Amniotic stem cell (primary cell): ENCODE measurements at places on chromosomes 3 and 15.
A peak's percentile ranks its signal among the peaks of the same experiment; 100 is the strongest.

DNA sequence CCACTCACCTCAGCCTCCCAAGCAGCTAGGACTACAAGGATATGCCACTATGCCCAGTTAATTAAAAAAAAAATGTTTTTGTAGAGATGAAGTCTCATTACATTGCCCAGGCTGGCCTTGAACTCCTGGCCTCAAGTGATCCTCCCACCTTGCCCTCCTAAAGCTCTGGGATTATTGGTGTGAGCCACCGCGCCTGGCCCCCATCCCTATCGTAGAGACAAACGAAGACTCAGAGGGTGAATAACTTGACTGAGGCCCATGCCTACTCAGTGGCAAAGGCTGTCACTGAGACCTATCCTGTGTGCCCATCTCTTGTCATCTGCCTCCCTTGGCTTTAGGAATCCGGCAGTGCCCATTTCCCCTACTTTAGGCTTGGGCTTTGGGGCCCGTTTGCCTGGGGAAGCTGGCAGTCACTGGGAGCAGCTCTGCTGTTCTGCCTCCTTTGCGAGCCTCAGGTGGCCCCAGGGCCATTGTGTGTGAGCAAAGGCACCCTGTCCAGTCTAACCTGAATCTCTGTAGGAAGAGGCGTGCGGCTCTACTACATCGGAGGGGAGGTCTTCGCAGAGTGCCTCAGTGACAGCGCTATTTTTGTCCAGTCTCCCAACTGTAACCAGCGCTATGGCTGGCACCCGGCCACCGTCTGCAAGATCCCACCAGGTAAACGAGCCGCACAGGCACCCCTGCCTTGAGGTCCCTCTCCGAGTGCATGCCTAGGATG lies 70.1 kb downstream of the AAGAB start:
- no peak for DNase-seq

- no peak for DNase-seq
Observed at GRCh38 chr3:38059591-38059990, 20.6 kb downstream of the DLEC1 start.

DNA sequence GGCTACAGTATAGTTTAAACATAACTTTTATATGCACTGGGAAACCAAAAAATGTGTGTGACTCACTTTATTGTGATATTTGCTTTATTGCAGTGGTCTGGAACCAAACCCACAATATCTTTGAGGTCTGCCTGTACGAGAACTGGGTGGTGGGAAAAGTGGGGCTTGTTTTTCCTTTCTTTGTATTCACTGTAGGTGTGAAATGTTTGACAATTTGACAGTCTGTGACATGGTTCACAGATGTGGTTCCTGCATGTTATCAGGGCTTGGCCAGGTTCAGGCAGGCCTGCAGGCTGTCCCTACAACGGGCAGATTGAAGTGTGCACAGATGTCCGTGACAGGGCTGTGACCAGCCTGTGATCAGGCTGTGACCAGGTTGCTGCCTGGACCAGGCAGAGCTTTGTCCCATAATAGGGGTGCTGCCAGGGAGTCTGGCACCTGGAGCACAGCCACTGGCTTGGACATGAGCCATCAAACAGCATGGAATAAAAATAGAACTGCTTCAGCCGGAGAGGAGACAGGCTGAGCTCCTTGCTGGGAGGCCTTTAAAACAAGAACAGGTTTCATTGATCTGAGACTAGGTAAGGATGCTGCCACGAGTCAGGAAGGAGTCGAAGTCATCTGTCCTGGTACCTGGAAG lies 61.0 kb downstream of the KLF13 start:
- no peak for DNase-seq

DNA sequence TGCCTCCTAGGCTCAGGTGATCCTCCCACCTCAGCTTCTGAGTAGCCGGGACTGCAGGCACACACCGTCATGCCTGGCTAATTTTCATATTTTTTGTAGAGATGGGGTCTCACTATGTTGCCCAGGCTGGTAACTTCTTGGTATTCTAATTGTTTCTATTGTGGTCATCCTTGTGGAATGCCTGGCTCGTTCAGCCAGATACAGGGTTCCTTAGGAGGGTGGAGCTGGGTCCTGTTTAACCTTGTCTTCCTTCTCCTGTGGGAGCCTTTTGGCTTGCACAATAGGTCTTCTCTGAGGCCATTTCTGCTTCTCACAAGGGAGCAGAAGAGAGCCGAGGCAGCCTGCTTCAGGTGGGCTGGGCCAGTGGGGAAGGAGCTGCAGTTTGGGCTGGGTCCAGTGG lies 15.7 kb downstream of the PLEKHO2 start:
- no peak for DNase-seq

DNA sequence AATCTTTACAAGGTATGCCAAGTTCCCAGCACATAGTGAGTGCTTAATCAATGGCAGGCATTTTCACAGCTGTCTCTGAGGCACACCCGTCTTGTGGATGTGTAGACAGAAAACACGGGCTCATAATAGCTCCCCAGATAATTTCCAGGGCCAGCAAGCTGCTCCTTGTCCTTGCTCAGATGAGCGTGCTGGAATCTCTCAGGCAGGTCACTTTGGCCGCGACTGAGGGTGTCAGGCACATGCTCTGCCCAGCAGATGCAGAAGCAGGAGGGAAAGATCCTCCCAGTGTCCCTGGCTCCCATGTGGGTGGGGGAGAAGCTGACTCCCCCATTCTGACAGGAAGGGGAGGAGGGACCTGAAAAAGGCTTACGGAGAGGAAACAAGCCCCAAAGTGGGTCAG lies 35.6 kb upstream of the SLC6A1 start:
- DNase-seq = no peak

- DNase-seq = no peak
Observed at GRCh38 chr3:7789324-7789723, 712.3 kb upstream of the LMCD1 start.

DNA sequence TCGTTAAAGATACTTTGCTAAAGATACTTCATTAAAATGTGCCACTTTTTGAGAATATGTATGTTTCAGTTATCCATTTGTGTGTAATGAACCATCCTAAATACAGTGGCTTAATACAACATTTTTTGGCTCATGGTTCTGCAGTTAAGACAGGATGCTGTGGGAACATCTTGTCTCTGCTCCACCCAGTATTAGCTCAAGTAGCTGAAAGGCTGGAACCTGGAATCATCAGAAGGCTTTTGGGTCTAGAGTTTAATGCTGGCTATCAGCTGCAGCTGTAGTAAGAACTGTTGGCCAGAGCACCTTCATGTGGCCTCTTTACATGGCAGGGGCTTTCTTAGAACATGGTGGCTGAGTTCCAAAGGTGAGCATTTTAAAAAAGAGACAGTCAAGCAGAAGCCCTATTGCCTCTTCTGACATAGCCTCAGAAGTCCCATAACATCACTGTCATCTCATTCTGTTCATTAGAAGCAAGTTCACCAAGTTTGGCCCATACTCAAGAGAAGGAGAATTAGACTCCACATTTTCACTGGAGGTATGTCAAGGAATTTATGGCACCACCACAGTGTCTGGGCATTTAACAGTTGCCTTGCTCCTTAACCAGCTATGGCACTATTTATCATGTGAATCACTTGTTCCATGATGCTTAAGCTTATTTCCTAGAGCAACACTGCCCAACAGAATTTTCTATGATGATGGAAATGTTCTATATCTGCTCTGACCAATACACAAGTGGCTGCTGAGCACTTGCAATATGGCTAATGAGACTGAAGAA lies 70.4 kb upstream of the PDZRN3 start:
- no peak for DNase-seq

DNA sequence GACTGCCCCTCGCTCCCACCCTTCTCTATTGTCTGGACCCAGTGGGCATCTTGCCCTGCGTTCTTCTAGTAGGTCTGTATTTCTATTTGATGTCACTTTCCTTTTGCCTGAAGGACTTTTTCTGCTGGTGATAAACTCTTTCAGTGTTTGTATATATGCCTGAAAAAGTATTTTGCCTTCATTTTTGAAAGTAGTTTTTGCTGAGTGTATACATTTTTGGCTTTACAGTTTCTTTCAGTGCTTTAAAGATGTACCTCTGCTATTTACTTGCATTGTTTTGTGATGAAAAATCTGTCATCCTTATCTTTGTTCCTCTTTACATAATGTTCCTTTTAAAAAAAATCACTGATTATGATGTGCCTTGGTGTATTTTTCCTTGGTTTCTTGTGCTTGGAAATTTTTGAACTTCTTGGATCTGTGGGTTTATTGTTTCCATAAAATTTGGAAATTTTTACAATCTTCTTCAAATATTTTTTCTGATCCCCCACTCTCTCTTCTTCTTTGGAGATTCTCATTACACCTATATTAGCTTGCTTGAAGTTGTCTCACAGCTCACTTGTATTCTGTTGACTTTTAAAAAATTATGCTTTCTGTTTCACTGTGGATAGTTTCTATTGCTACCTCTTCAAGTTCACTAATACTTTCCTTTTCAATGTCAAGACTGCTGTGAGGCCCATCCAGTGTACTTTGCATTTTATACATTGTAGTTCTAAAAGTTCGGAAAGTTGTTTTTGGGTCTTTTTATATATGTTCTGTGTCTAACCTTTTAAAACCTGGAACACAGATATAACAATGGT lies 67.8 kb downstream of the RGMA start:
- DNase-seq = no peak

- no peak for DNase-seq
Observed at GRCh38 chr3:187621881-187622280, 48.3 kb downstream of the SST start.

DNA sequence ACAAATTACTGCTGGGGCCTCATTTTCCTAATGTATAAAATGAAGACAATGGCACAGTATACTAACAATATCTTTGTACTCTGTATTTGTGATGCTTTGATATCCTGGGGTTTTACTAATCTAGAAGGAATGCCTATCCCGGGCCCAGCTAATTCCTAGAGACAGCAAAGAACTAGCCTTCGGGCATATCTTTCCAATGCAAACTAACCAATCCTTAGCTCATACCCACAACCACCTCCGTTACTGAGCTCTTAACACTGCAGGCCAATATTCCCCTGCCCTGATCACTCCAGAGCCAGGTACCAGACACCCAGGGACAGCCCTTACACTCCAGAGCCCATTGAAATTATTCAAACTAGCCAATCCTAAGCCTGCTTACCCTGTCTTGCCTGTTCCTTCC lies 309.0 kb downstream of the ULK4 start:
- peak; percentile 51 for DNase-seq

DNA sequence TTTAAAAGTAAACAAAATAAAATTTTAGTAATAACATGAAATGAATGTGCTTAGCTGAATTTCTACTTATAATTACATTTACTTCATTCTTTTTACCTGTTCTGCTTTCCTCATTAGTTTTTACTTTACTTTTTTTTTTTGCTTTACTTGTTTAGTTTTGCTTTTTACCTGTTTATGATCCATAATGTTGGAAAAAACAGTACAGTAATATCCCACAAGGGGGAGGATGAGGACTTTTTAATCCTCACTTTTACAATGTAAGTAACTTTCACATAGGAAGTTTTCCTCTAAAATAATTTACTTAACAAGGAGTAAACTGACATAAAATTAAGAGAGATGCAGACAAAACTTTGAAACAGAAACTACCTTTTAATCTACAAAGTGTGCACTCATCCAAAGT lies 268.7 kb downstream of the TBC1D5 start:
- DNase-seq = no peak

DNA sequence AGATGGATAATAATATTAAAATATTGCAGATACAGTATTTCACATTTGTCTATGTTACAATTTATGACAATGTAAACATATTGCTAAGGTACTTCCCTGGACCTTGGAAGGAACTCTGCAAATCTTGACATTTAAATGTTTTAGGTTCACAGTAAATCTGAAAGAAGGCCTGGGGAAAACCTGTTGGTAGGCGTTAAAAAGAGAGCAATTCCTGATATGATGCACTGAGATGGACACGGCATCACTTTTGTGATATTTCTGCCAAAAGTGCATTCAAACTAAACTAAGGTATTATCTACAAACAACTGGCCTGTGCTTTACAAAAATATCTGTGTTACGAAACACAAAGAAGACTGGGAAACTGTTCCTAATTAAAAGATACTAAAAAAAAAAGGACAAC lies 6.1 kb upstream of the TP63 start:
- DNase-seq = no peak

DNA sequence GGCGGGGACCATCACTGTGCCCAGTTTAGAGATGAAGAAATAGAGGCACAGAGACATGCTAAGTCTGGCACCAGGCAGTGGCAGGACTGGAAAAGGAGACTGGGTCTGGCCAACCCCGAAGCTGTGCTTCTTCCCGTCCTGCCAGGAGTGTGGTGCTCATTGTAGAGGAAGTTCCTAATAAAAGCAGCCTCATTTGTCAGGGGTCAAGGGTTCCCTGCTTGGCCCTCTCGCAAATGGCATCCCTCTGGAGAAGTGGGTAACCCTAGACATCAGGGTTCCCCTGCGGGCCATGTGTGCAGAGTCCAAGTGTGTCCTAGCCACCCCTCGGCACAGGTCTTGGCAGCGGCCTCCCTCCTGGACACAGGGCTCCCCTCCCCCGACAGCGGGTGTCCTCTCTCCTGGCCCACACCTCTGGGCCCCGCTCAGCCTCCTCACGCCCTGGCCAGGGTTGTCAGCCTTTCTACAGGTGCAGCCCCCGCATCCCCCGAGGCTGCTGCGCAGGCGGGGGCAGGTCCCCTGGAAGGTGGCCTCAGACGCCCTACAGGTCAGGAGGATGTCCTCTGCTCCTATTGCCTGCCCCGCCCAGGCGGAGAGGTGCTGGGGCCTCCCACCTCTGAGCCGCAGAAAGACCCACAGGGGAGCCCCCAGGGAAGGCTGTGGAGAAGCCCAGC lies 61.8 kb upstream of the PRR20G start:
- DNase-seq = no peak

DNA sequence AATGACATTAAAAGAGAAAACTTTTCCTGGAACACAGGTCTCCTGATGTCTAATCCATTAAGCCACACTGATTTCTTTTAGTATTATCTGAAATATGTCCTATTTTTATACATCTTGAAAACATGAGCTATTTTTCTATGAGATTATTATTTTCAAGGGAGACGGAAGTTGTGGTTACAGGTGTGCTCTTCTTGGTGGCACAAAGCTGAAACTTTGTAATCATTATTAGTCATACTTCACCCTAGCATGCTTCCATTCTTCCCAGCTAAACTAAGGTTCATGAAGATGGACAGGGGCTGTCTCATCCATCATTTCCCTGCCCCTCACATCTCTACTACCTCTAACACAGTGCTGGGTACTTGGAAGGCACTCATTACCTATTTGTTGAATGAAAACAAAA lies 85.6 kb upstream of the POU1F1 start:
- DNase-seq = no peak

DNA sequence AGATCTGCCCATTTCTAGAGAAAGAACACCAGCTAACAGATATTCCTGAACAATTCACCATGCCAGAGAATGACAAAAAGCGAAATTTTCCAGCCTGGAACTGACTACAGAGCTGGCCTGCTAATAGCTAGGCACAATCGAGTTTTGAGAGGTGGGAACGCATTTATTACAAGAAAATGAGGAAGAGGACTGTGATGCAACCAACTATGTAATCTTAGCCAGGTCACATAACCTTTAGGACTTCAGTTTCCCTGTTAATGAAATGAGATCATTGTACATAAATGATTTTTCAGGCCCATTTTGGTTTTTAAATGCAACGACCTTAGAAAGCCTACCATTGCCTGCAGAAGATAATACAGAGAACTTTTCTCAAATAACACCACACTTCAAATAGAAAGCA lies 72.1 kb upstream of the SETMAR start:
- DNase-seq = no peak

- DNase-seq = no peak
Observed at GRCh38 chr15:39188314-39188713, 392.6 kb upstream of the THBS1 start.

GRCh38 chr15:95259513-95259912 lies 1028.2 kb downstream of the MCTP2 start:
- DNase-seq = peak; percentile 29
